Activated CD4-positive, alpha-beta T cell treated with anti-CD3 and anti-CD28 coated beads, Interleukin-2, amount 50 U/mL, for 16 hours (primary cell): ENCODE measurements at places on chromosomes 12 and 14.

DNA sequence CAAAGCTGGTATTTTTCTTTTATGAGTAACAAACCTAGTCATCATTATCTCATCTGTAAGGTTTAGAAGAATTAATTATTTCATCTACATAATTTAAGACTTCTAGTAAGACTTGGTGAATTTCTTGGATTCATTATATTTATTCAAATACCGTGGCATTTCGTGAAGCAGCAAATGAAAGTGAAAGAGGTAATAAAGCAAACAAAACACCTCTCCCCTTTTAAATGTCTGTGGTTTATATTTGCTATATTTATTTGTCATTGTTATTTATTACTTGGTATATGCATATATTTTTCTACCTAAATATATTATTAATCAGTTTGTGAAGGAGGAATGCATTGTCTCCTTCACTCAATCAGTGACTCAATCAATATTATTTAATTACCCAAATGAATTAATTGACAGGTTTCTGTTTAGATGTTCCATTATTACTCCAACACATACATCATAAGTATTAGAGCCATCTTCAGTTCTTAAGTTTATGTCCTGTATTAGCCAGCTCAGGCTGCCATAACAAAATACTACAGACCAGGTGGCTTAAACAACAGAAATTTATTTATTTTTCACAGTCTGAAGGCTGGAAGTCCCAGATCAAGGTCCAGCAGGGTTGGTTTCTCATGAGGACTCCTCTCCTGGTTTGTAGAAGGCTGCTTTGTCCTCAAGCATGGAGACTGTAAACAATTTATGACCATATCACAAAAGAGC, 6.6 kb downstream of the CFAP54 start:
- no peak for DNase-seq

DNA sequence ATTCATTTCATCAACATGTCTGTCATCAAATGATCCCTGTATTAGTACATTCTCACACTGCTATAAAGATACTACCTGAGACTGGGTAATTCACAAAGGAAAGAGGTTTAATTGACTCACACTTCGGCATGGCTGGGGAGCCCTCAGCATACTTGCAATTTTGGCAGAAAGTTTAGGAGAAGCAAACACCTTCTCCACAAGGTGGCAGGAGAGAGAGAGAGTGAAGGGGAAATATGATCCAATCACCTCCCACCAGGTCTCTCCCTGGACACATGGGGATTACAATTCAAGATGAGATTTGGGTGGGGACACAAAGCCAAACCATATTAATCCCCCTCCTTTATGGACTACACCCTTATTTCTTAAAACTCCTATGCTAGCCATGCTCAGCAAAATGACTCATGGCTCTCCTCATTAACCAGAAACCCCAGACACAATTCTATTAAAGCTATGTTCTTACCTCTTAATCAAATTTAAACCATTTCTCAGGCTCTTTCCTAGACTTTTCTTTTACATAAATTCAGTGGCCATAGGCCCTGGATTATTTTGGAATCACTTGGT, 932.3 kb downstream of the FLRT2 start:
- DNase-seq = peak; percentile 2

- no peak for DNase-seq
These were observed 36.4 kb upstream of the FICD start for GRCh38 chr12:108478611-108479206.

GRCh38 chr12:109612003-109612402, 38.4 kb downstream of the MVK start:
- no peak for DNase-seq

- DNase-seq = no peak
These were observed 87.0 kb downstream of the TRMT5 start for GRCh38 chr14:60893911-60894310.

DNA sequence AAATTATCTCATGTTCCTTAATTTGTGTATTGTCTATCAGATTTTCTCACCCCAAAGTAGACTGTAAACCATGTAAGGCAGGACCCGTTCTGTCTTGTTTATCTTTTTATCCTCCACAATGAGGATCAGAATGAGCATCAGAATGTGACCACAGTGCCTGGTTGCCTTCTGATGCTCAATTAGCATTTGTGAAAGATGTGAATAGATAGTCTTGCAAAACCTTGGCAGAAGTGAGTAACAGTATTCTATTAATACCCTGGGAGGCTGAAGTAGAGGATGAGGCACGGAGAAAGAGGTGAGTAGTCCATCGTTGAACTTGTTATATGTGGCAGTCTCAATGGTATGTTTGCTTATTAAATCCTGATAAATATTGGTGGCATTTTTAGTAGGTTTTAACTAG, 781.4 kb downstream of the NRXN3 start:
- no peak for DNase-seq

GRCh38 chr12:120228041-120228290, 27.1 kb upstream of the RPLP0 start:
- DNase-seq = no peak

DNA sequence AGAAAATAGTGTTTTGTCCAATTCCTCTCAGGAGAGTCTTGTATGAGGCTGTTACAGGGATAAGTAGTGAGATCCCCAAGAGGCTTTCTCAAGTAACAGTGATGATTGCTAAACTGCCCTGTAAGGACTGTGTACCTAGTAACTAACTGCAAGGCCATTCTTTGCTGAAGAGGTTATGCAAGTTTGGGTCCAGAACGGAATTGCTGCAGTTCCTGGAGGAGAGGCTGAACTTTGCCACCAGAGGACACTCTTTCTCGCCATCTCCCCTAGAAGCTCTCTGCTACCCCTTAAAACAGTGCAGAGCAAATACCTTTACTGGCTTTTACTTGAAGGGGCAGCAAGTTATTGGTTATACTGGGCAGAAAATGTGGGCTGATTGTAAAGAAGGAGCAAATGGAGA, 180.0 kb downstream of the RBM19 start:
- DNase-seq = no peak

GRCh38 chr14:30848449-30849240, 25.7 kb upstream of the COCH start:
- DNase-seq = no peak

DNA sequence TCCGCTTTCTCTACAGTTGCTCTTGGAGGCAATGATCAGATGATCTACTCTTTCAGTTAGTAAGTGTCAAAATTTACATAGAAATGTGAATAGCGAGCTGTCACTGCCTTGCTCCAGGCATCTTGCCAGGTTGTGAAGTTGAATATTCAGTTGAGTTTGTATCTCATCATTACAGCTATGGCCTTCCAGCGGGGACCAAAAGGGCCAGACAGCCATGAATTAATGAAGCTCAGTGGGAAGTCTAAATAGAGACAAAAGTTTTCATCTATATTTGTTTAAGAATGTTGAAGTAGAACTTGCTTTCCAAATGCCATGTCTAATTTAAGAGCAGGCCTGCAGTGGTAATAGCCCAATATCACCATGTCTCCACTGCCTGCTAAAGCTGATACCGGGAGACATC, 387.8 kb downstream of the FLRT2 start:
- DNase-seq = no peak

DNA sequence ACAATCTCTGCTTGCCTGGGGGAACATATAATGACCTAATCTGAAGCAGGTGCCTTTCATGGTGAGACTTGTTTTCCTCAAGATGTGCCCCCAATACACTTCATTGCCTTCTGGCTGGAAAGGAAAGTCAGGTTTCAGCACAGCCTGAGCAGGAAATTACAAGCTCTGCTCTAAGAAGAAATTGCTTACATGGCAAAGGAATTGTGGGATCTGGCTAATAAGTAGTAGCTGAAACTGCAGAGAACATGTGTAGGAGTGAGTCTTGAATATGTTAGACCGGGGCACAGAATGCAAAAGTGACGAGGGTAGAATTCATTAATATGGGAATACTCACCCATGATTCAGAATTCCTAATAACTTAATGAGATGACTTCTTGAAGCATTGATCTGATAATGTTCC, 6.3 kb upstream of the CFAP54 start:
- no peak for DNase-seq

DNA sequence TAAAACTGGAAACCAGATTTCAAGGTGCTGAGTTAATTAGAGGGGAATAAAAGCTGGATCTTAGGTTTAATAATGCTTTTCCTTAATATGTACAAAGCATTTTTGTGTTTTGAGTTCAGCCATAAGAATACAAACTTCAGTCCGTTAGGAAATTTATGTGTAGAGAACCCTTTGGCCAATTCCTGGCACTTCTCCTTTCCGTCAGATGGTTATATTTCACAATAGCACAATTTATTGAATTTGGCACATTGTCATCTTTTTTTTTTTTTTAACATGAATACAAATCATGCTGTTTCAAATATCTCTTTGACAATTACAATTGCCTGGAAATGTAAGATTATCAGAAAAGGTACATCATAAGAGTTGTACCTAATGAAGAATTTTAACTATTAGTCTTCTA, 56.2 kb upstream of the DDHD1 start:
- no peak for DNase-seq

GRCh38 chr12:124390442-124391097, 95.7 kb downstream of the RFLNA start:
- DNase-seq = peak; percentile 8

GRCh38 chr12:100706033-100706432, 88.5 kb upstream of the ANO4 start:
- DNase-seq = no peak

DNA sequence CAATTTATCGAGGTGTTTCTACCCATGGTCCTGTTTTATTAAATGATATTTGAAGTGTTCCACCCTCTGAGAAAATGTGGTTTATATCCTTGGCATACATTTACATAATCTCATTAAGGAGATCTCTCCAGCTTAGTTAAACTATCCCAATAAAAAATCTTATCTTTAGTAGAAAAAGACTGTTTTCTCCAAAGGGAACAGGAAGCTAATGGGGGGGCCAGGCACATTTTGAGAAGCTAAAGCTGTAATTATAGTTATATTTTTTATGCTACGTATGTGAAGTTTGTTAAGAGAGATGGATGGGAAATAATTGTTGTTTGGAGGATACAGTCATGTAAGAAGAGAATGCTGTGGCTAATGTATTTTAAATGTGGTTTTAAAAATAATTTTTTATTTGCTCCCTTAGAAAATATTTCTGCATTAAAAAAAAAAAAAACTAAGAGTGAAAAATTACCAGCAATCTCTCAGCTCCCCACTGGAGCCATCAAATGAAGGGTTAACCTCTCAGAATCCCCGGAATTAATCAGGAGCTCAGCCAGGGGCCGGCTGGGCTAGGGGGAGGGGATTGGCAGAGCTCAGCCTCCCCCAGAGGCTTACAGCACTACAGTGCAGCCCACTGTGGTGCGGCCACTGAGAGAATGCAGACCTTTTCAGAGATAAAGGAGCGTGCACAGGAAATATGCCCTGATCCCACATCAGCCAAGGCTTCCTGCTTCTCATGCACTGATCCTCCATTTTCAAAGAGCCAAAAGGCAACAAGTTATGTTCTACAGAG, 185.8 kb downstream of the EGLN3 start:
- no peak for DNase-seq

- no peak for DNase-seq
These were observed 4.9 kb downstream of the B4GALNT3 start for GRCh38 chr12:464484-465267.

DNA sequence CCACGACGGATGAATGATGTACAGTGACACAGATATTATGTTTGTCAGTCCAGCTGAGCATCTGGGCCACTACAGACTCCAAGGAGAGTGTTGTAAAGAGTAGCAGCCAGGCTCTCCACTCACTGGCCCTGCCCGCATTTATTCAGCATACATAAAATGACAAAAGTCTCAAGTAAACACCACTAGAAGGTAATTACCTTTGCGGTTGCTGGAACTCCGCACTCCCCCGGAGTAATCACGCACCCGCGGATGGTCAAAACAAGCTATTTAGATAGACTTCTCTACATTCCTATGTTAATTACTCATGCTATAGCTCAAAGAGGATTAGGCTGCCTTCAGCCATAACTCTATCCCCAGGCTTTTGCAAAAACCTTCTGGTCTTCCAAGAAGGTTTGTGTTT, 18.8 kb upstream of the STRAP start:
- no peak for DNase-seq

- DNase-seq = no peak
These were observed 87.7 kb upstream of the FOXG1 start for GRCh38 chr14:28678887-28679286.

DNA sequence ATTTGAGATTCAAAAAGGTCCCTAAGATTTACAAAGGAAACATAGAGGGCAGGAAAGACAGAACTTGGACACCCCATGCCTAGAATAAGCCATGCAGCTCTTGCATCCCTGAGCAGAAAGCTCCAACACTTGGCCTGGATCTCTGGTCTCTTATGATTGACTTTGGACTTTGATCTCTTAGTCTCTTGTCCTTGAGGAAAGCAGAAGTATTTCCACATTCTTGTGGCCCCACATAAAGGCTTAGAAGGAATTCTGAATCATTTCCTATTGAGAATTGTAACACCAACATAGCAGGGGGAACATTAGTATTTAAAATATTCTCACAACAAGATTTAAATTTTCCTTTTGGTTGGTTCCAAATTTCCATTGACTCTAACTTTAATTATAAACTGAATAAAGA, 283.7 kb upstream of the PRKD1 start:
- DNase-seq = no peak

GRCh38 chr14:50622978-50623377, 45.1 kb downstream of the SAV1 start:
- DNase-seq = no peak

DNA sequence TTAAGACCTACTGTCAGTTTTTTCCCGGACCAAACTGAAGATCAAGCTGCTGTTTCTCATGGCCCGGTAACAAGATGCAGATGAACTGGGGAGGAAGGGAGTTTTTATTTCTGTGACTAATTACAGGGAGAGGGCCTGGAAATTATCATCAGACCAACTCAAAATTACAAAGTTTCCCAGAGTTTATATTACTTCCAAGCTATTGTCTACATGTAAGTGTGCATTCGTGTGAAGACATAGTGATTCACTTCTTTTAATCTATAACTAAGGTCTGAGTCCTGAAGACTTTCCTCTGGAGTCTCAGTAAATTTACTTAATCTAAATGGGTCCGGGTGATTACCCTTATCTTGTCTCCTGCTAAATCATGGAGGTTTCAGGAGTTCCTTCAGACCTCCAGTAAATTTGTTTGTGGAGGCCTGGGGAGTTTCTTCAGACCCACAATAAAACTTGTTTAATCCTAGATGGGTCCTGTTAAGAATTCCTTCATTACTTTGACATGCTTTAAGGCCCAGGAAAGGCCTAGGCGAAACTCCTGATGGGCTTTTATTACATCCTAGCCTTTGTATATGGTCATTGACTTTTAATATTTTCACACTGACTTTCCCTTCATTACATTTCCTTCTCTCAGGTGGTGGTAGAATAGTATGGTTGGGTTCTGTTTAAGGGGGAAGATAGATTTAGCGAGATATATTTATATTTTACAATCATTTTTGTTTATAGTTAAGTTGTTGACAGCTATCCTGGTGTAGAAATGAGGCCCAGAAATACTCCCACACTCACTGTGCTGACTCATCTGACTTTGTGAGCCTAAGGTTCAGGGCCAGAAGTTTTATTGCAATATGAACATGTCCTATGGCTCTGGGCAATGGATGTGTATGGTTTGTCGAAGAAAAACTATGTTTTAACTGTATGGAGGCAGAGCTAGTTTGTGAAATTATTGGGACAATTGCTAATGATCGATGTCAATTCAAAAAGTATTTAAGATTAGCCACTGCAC, 627.0 kb upstream of the FBXO33 start:
- DNase-seq = no peak
